ENCODE measurements at places on chromosomes 1 and 21.

DNA sequence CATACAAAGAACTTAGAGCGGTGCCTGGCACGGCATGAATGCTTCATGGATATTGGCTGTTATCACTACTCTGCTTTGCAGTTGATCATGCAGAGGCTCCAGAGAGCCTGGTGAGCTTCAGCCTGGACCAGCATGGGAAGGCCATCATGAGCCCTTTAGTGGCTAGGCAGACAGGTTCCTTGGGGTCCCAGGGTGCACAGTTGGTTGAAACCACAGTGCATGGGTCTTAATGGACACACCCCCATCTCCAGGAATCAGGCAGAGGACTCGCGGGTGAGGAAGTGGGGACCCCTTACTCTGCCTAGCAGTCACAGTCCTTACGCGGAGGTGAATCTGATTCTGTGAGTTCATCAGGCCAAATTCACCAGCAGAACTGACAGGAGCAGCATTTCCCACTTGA lies 1.1 kb downstream of the GJB5 start:
- DNase-seq, result no peak

- no peak for DNase-seq
These were observed 191.7 kb downstream of the SLC45A1 start for GRCh38 chr1:8509579-8509978.

GRCh38 chr1:77978969-77979876 lies at the start of gene FUBP1:
FUBP1 (minus strand) TSS chr1:77979072; CDS start chr1:77979004, 68 bp downstream.
- peak; percentile 100 for DNase-seq

- DNase-seq, result no peak
These were observed 27.4 kb upstream of the CAMTA1 start for GRCh38 chr1:6757719-6758435.

DNA sequence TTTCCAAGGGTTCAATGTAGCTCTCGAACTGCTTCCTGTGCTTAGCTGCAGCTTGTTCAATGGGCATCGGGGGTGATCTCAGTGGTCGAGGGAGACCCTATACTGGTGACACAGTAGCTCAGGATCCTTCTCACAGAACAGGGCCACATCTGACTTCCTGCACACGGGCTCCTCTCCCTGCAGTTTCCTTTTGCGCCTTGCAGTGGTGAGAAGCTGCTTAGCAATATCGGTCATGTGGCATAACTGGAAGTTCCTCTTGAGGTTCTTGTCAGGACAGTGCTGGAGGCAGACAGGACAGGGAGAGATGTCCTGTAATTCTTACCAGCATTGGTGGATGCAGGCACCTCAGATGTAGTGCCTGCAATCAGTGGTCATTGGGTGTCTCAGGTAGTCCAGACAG lies 140.5 kb upstream of the MAP1LC3C start:
- DNase-seq, result no peak

DNA sequence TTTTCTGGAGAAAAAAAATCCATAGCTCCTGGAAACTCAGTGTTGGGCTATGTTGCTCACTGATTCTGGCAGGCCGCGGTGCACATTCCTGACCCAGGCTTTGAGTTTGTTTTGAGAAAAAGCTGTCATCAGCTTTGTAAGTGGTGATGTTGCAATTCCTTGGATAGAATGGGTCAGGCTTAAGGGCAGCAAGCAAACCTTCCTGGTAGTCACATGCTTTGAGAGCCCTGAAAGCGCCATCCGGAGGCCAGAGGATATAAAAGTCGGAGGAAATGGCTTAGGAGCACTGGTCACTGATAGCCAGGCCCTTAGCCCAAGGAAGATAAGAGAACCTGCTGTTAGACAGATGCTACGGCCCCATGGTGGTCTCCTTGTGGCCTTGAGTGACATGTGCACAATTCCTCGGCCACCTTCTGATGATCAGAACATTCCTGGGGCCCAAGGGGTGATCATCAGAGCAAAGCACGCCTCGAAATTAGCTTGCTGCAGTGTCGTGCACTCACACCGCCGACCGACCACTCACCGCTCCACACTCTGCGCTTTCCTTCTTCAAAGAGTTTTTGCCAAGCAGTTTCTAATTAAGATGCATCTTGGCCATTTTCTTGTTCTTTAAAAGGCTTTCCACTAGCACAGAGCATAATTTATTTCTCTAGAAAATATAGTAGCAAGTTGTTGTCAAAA lies 78.6 kb downstream of the MAN1C1 start:
- DNase-seq, result peak; percentile 65

GRCh38 chr1:3904843-3905185 lies 4.7 kb upstream of the C1orf174 start:
- no peak for DNase-seq

- DNase-seq, result no peak
These were observed 8.8 kb upstream of the FABP3 start for GRCh38 chr1:31381394-31382294.

DNA sequence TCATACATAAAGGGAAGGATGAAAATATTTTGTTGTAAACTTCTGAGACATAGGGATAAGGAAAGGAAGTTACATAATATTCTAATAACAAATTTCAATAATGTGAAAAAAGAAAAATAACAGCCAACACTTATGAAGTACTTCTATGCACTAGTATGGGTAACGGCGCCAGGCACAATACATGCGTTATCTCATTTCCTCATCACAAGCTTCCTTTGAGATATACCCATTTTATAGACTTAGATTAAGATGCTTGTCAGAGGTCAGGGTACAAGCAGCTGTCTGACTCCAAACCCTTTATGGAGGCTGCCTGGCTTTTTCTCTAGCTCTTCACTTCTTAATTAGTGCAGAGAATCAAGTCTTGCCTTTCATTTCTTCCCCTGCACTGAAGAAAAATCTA lies 41.3 kb downstream of the TCP10L start:
- DNase-seq, result peak; percentile 65

- no peak for DNase-seq
These were observed 111.5 kb downstream of the ETS2 start for GRCh38 chr21:38917043-38917774.

DNA sequence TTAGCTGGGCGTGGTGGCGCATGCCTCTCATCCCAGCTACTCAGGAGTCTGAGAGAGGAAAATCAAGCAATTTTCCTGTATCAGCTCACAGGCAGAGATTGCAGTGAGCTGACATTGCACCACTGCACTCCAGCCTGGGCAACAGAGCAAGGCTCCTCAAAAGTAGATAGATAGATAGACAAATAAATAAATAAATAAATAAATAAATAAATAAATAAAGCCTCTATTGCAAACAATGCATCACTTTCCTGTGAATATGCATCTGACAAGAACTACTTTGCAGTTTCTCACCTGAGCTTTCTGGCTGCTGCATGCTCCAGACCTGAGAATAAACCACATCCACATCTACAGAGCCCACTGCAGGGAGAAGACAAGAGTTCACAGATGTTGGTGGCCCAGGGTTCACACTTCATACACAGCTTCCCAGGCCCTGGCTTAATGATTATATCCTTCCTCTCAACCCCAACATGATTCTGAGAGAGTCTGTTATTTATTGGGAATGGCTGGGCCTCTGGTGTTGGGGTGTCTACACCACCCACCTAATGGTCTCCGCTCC lies 28.6 kb downstream of the FCRL2 start:
- DNase-seq, result no peak

DNA sequence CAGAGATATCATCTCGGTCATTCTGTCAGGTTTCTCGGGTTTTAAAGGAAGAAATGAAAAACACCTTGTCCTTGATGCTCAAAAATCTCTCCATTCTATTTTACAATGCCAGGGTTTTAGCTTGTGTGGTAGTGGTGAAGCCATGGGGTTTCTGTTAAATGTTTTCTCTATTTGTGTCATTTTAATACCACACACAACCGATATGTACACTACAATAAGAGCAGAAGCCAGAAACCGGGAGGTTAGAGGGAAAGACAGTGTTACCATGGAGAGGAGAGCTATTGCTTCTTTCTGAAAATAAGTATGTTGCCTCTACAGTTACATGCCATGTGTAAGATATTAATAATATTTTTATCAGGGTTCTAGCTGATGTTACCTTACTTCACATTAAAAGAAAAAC lies 2.8 kb downstream of the SLC35D1 start:
- DNase-seq, result no peak

DNA sequence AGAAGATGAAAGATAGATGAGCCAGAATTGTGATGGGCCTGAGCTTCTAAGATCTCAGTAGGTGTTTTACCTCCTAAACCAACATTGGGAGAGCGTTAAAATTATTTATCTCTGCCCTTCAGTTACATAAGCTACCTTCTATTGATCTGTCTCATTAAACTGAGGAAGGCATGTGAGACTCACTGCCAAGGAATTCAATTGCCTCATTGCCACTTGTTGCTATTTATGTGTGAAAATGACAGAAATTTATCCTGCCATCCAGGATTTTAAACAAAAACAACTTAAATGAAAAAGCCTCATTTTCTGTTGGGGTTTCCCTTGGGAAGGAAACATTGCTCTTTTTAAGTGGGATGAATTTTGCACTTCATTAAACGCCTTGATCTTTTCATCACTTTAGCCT lies 78.7 kb upstream of the RUNX1 start:
- DNase-seq, result no peak

- no peak for DNase-seq
These were observed 899.7 kb downstream of the ADGRL2 start for GRCh38 chr1:82700476-82700875.

DNA sequence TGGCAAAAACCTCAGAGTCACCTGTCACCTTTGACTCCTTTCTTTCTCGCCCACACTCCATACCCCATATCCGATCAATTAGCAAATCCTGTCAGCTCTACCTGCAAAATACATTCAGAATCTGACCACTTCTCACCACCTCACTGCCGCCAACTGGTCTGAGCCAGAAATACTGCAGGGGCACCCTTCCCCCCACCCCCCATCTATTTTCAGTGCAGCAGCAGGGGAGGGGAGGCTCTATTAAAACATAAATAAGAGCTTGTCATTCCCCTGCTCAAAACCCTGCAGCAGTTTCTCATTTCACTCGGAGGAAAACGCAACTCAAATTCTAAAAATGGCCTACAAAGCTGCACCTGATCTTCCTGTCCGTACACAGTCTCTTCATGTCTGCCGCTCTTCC lies 3.9 kb downstream of the PKLR start:
- DNase-seq, result no peak

GRCh38 chr1:51578383-51579109 lies 38.3 kb upstream of the OSBPL9 start:
- no peak for DNase-seq
